ENCODE measurements at places on chromosomes 1 and 21. TPM values are rescaled to one million over a fixed set of nuclear protein-coding genes. Genes with fewer than 3 reads are reported as not detected.

- no peak for DNase-seq
Measured at GRCh38 chr21:42523941-42524340, 10.3 kb downstream of the SLC37A1 start.

- DNase-seq = no peak
Measured at GRCh38 chr1:36625935-36626310, 143.2 kb upstream of the CSF3R start.

DNA sequence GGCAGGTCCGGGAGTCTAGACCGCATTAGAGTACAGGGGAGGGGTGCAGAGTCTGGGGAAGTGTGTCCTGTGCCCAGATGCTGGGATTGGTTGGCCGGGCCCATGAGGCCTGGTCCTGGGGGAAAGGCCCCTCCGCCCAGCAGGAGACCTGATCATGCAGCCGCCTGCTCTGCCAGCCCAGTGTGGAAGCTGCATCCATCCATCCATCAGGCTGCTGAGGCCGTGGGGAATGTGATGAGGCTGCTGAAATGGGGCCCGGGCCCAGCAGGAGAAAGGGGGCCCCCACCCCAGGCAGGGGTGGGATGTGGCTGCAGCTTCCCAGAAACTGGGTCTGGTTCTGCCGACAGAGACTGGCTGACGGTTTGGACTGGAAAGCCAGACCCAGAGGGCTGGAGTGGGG is 37.2 kb downstream of the EPHA2 start:
- DNase-seq = no peak

SEC16B gene
- 0.78 TPM for total RNA-seq

DNA sequence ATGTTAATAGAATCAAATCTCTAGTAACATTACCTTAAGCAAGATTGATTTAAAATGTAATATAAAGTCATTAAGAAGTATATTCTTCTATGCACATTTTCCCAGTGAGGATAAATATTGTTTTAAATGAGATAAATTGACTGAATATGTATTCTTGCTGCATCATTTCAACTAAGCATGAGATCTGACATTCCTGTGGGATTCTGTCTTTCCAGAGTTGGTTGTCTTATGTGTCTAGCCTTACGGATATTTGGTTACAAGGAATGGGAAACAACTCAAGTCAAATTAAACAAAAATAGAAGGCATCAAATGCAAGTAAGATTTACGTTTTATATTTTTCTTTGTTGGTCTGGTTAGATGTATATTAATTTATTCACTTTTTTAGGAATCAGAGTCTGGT is 287.5 kb downstream of the PTGER3 start:
- DNase-seq = no peak

NGF gene
- 0.78 TPM for total RNA-seq

DNA sequence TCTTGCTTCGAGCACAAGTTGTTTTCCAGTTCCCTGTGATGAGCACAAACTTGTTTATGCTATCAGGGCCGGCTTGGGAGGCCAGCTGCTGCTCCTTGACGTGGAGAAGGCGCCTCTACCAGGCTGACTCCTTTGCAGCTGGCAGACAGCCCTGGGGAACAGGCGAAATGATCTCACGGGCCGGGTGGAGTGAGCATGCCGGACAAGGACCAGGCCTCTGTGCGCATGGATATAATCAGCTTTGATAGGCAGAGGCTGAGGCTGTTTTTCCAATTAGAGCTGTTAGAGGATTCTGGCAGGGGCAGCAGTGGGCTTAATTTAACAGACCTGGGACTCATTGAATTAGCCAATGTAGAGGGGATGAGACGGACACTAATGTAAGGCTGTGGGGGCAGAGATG is 38.9 kb downstream of the FAM163A start:
- no peak for DNase-seq

E2F2 gene
- 0.78 TPM for total RNA-seq

RCSD1 gene
- 6.9 TPM for total RNA-seq

PADI3 gene
- not detected for total RNA-seq

AVPR1B gene
- not detected for total RNA-seq

- no peak for DNase-seq
Measured at GRCh38 chr1:168835176-168835575, 106.2 kb upstream of the DPT start.
